ENCODE measurements at places on chromosomes 7 and 10. TPM values are rescaled to one million over a fixed set of nuclear protein-coding genes. Genes with fewer than 3 reads are reported as not detected.
A peak's percentile ranks its signal among the peaks of the same experiment; 100 is the strongest.

PCBD1 gene
- total RNA-seq: 134 TPM

SHH gene
- not detected for total RNA-seq

MMP21 gene
- total RNA-seq: 0.47 TPM

- no peak for DNase-seq
Measured at GRCh38 chr7:128000854-128001265, 30.4 kb downstream of the LRRC4 start.

DNA sequence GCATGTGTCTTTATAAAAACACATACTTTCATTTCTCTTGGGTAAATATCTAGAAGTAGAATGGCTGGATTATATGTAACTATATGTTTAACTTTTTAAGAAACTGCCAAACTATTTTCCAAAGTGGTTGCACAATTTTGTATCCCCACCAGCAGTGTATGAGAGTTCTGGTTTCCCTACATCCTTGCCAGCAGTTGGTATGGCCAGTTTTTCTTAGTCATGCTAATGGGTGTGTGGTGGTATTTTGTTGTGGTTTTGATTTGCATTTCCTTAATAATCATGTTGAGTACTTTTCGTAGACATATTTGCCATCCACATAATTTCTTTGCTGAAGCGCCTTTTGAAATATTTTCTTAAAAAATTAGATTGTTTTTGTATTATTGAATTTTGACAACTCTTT is 60.3 kb downstream of the NEUROG3 start:
- DNase-seq: no peak

DNA sequence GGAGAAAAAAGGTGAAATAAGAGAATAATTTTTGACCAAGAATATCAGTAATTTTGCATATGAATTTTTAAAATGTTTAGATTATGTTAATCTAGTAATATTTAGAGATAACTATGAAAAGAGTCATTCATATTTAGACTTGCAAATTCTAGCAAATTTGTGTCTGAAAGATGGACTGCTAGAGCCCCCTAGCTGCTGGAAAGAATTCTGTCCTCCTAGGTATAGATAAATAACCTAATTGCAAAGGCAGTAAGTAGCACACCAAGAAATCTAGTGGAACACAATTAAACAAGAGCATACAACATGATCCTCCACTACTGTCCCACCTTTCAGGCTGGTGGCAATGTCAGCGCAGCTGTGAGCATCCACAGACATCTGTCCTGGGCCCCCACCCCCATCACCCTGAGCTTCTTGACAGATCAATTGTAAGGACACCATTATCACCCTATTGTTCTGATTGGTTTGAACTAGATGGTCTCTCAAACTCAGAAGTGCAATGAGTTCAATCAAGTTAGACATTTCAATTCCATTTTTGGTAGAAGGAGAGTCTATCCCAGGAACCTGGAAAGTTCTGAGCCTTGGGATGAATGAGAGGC is 15.0 kb upstream of the GFRA1 start:
- DNase-seq: peak; percentile 27

DNA sequence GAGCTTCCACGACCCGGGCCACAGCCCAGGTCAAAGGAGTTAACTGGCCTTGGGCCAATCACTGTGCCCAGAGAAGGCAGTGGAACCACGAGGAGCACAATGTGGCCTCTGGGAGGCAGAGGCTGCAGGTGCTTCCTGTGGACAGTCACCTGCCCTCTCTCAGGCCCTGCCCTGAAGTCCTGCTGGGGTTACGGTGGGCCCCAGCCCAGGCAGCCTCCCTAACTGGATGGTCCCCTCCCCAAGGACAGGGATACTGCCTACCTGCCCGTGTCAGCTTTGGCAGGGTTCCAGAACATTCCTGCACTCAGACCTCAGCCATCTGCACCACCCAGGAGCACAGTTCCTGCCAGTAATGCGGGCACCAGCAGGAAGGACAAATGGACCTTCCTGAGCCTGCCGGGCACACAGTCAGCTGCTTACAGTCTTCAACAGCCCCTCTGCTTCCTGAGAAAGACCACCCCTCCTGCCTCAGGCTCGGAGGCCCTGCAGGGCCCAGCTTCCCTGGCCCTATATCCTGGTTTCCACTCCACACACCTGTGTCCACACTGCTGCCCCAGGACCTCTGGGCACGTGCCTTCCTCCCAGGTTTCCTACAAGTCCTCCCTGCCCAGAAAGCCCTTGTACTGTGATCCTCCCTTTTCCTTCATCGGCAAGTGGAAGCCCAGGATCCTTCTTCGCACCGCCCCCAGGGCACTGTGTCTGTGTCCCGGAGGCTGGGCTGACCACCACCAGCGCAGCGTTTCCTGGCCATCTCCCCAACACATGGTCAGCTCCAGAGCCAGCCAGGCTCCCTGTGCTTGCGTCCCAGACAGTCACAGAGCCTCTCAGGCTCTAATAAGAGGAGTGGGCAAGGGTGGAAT is 23.3 kb downstream of the WDR86 start:
- no peak for DNase-seq

DNA sequence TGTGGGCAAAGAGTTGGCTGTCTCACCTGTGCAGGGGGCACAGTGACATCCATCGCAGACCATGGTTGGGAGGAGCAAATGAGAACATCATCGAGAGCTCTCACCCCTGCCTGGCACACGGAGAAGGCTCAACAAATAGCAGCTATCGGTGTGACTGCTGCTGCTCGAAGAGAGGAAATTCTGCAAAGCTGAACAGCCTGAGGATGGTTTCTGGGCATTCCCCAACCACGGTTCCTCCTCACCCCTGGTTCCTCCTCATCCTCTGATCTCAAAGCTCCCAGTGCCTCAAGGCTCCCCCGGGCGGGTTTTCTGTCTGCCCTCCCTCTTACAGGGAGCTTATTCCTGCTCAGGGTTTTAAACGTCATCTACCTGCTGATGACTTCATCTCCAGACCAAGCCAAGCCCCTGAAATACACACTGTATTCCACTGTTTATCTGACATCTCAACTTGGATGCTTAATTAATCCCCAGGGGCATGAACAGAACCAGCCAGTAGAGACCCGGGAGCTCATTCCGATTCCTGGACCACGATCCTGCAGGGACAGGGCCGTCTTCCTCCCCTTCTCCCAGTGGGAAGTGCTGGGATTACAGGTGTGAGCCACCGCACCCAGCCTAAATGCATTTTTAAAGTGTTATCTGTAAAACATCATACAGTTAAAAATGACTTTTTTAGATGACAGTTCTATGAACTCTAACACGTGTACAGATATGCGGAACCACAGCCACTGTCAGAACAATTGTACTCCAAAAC is 19.5 kb upstream of the NOM1 start:
- DNase-seq: no peak

DNA sequence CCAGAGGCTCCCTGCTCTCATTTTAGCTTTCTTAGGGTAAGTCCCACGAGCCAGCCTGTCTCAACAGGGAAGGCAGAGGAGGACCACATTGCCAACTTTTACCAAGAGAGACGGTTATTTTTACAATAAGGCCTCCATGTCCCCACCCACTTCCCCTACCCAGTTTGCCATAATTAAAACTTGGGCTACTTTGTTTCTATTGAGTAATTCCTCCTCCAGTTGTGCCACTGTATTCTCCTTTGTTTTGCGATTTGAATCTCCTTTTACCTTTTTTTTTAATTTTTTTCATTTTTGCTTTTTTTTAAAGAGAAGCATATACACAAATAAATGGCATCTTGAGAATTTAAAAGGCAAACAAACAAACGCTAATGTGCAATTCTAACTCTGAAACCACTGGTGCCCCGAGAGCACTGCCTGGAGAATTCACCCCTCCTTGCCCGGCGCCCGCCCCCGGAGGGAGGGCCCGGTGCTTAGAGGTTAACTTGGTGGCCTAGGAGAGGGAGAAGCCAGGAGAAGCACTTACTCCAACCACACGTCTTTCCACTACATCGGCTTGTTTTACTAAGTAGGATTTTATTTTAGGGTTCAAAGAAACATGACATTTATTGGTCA is 282.3 kb downstream of the USP6NL start:
- DNase-seq: no peak

GRCh38 chr7:40436710-40437109 is 301.9 kb downstream of the SUGCT start:
- no peak for DNase-seq

DNA sequence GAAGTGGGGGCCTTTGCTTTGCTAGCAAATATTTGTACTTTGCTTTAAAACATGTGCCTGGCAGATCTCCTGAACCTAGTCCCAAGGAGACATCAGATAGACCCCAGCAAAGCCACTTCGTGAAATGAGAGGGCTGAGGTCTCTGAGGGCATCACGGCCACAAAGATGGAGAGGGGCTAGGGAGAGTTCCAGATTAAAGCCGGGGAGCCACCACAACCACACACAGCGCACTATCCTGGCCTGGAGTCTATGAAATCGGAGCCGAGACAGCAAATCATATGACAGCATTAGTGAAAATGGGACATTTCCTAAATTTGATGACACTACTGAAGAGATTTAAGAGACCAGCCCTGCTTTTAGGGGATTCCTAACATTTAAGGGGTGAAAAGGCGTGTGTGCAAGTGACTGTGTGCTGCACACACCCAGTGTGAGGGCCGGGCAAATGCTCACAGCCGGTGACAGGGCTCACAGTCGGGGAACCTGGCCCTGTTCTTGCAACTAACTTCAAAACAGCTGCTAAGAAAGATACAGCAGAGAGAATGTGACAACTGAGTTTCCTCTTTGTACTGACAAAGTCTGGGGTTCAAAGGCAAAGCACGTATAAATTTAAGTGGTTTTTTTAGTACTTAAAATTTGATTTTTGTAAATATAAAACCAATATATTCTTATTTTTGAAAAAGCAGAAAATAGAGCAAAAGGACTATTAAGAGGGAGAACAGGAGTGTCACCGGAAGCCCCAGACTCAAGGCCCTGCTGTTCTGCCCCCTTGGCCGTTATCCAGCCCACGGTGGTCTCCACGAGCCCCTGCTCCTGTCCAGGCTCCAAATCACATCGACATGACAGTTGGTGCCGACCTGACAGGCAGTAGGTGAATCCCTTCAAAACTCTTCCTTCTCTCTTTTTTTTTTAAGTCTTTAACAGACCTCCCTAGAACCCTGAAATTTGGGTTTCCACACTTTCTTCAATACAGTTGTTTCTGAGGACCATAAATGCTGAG is 49.5 kb downstream of the VIPR2 start:
- no peak for DNase-seq

DNA sequence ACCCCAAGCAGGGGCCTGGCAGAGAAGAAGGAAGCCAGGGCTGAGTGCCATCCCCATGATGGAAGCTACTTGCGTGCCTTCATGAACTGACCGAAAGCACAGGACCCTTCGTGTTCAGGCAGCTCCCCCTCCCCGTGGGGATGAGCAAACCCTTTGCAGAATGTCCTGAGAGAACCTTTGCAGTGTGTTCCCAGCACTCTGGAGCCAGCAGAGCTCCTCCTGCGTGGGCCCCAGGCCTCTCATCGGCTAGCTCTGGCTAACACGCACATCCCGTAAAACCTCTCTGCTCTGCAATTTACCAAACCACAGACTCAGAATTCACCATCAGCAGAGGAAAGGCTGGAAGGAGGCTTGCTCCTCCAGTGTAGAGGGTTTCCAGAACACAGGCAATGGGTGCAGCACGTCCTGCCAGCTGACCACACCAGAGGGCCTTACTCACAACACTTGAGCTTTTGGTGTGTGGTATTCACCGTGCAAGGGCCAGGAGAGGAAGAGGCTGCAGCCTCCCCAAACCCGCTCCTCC is 3.1 kb downstream of the SH3PXD2A start:
- peak; percentile 75 for DNase-seq

Measured in right cardiac atrium (tissue), 5 donors.